ENCODE measurements at places on chromosomes 2 and 18.

GRCh38 chr2:69830045-69830905, 815 bp downstream of the GMCL1 start:
- DNase-seq: peak; percentile 64

GRCh38 chr2:45466053-45466452, 145.0 kb downstream of the SRBD1 start:
- DNase-seq: no peak

DNA sequence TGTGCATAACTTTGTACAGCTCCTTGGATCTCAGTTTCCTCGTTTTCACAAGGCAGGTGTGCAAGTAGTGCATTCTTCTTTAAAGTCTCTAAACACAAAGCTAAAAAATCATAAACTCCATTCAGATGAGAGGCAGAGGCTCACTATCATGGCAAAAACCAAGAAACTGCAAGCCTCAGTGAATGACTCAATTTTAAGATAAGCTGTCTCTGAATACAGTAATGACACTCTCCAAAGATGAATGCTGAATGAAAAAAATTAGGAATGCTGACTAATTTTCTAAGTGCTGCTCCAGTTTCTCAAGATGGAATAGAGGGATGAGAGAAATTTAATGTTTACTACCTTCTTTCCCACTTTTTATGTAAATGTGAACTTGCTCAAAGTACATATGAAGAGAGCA, 17.2 kb downstream of the B4GALT6 start:
- no peak for DNase-seq

GRCh38 chr2:120983344-120983743, 247.7 kb downstream of the GLI2 start:
- no peak for DNase-seq

DNA sequence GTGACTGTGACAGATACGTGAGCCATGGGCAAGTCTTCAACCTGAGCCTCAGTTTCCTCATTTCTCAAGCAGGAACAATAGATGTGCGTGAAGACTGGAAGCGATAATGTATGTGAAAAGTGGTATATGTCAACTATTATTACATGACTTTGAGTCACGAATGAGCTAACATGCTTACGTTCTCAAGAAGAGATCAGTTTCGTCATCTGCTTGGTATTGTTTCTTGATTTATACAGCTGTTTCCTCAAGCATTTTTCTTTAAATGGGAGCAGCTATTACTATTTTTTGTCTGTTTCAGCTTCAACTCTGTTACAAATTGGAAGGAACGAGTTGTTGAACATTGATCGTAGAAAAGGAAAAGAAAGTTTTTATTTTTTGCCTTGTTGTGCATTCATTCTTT, 48.5 kb upstream of the THOC1 start:
- DNase-seq: no peak

- no peak for DNase-seq
Observed at GRCh38 chr2:127058246-127058953, 48.6 kb downstream of the BIN1 start.

DNA sequence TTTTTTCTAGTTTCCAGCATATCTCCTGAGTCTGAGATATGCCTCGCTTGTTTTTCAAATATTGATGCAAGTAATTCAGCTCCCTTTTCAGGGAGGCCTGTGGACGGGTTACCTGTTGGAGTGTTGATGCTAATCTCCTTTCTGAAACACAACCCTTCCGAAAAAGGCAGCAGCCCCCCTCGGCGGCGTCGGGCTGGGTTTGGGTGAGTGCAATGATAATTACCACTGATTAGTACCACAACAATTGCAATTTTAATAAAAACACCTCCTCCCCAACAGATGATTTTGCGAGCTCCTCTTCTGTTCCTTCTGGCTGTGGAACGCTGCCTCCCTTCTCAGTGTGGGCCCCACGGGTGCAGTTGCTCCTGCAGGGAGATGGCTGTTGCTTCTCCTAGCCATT, 66.3 kb downstream of the PTGR3 start:
- DNase-seq: no peak

Data from activated T-cell treated with anti-CD3 and anti-CD28 coated beads, Interleukin-2, amount 50 U/mL, for 48 hours (primary cell).